ENCODE measurements at places on chromosomes 5 and 9. TPM values are rescaled to one million over a fixed set of nuclear protein-coding genes. Genes with fewer than 3 reads are reported as not detected.

DNA sequence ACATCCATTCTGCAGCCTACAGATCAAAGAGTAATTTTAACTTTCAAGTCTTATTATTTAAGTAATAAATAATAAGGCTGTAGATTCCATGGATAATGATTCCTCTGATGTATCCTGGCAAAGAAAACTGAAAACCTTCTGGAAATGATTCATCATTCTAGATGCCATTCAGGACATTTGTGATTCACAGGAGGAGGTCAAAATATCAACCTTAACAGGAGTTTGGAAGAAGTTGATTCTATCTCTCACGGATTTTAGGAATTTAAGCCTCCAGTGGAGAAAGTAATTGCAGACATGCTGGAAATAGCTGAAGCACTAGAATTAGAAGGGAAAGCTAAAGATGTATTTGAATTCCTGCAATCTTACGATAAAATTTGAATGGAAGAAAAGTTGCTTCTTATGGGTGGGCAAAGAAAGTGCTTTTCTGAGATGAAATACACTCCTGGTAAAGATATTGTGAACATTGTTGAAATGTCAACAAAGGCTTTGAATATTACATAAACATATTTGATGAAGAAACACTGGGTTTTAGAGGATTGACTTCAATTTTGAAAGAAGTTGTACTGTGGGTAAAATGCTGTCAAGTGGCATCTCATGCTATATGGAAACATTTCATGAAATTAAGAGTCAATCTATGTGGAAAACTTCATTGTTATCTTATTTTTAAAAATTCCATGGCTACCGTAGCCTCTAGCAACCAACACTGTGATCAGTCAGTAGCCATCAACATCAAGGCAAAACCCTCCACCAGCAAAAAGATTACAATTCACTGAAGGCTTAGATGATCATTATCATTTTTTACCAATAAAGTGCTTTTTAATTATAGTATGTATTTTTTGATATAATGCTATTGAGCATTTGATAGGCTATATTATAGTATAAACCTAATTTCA, 1141.0 kb downstream of the CDH12 start:
- no peak for DNase-seq

BTNL9 gene
- 98.3 TPM for total RNA-seq

PRRX2 gene
- 11.1 TPM for total RNA-seq

DNA sequence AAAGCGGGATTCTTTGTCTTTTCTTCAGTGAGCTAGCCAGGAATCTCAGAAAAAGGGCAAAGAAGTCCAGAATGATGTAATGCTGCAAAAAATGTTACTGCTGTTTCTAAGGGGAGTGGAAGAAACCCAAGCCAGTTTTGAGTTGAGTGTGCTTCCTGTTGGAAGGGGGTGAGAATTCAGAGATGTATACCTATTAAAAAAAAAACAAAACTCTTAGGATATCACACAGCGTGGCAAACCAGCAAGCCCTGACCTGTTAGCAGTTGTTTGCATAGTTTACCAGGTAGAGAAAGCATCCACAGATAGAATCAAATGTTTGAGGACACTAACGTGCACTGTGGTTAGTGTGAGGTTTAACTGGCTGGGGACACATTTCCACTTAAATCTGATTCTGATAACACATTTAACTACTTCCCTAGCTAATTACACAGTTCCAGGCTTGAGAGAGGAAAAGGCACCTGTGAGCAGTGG, 11.4 kb downstream of the BASP1 start:
- DNase-seq, result no peak

SLC34A1 gene
- not detected for total RNA-seq

DNA sequence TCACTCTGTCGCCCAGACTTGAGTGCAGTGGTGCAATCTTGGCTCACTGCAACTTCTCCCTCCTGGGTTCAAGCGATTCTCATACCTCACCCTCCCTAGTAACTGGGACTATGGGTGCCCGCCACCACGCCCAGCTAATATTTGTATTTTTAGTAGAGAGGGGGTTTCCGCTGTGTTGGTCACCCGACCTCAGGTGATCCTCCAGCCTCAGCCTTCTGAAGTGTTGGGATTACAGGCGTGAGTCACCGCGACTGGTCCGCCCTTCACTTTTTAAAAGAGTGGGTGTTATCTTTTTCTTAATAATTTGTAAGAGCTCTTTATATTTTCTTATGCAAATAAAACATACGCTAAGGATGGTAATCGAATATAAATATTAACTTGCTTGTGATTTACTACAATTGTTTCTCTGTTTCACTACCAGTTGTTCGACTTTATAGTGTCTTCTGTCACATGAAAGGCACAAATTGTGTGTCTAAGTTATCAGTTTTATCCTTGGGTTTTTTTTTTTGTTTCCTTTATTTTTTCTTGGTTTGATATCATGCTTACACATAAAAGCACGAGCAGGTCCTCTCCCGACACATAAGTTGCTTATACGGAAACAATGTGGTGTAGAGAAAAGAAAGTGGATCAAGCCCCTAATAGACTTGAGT, 1.9 kb upstream of the GPBP1 start:
- DNase-seq, result no peak

- no peak for DNase-seq
These were observed 8.7 kb downstream of the GAPT start for GRCh38 chr5:58499941-58500340.

DNA sequence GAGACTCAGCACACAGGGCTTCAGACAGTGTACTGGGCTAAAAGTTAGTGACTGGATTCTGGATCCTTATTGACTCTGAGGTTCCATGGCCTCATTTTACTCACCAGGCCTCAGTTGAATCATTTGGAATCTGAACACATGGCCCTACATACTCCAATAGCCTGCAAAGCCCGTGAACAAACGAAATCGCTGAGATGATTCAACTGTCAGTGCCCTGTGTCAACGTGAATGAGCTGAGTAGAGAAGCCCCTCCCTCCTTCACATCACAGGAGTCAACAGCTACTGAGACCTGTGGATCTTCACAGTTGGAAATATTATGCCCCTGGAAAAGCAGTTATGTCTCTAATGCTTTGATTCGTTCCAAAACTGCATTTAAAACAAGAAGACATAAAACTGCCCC, 429.3 kb downstream of the GADD45G start:
- no peak for DNase-seq

INSL6 gene
- total RNA-seq, result not detected

GRCh38 chr9:134984372-134985265, 66.9 kb upstream of the FCN1 start:
- peak; percentile 51 for DNase-seq

PCDHA4 gene
- 0.62 TPM for total RNA-seq

DNA sequence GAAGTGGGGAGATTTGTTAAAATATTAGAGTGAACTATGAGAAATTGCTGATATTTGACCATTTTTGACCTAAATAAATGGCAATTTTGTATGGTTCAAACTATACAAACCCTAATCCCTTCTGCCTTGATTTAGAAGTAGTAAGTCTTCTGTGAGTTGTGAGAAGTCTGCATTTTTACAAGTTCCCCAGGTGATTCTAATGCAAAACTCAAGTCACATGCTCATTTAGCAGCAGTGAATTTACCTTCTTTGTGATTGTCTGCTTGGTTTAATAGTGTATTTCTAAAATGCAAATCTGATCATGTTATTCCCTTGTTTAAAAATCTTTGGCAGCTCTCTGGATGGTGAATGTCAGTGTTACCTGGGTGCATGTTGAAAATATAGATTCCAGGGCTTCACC, 2.8 kb downstream of the MEGF10 start:
- DNase-seq, result no peak

DNA sequence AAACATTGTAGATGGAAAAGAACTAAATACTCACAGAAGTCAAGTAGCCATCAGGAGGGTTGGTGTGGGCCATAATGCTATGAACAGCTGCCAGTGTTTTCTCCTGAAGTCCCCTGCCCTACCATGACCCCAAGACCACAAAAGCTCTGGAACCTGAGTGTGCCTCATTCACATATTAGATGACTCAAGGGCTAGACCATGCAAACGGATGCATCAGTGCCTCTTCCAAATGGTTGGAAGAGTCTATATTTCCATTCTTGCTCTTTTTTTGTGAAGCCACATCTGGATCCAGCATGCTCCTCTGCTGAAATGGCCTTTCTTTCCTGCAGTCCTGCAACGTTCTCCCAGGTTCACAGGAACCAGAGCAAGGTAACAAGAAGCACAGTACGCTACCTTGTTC, 136.6 kb upstream of the EPB41L4A start:
- no peak for DNase-seq

- DNase-seq, result no peak
These were observed 85.6 kb downstream of the FBXW11 start for GRCh38 chr5:171920765-171921391.

GRCh38 chr5:188488-189481, 2.5 kb upstream of the LRRC14B start:
- DNase-seq, result peak; percentile 91

GRCh38 chr5:177111720-177112394, 21.7 kb upstream of the NSD1 start:
- no peak for DNase-seq

PCDHGA8 gene
- 1.6 TPM for total RNA-seq

DNA sequence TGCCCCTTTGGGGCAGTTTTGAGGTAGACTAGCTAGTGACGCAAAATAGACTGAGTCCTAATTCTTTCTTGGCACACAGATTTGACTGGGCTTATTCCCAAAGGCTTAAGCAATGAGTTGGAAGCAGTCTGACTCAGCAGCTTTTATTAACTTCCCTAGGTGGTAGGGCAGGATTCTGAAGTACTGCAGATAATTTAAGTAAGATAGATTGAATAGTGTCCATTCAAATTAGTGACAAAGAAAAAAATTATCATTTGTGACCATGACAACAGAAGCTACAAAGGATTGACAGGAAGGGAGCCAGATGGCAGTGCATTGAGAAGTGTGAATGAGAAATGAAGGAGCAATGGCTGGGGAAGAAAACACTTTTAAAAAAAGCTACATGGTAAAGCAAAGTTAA, 649.4 kb downstream of the CDH9 start:
- DNase-seq, result no peak

DNA sequence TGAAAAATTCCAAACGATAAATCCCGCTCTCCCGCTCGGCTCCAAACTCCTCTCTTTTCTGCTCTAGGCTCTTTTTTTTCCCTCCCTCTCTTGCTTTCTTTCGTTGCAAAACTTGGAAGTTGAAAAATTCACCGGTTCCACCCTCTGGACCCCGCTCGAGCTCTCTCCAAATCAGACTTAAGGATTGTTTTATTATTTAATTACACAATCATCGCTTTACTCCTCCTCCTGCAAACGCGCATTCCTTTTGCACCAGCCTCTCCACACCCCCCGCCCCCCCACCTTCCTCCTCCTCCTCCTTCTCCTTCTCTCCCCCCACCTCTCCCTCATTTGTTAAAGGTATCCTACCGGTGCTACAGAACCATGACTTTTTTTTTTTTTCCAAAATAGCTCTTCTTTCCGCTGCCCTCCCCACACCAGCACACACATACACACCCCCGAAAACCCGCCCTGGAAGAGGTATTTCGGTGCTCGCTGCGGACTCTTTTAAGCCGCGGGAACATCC, 535 bp upstream of the NFIB start:
- peak; percentile 91 for DNase-seq

GRCh38 chr5:168449166-168449565, 37.1 kb upstream of the RARS1 start:
- no peak for DNase-seq

DNA sequence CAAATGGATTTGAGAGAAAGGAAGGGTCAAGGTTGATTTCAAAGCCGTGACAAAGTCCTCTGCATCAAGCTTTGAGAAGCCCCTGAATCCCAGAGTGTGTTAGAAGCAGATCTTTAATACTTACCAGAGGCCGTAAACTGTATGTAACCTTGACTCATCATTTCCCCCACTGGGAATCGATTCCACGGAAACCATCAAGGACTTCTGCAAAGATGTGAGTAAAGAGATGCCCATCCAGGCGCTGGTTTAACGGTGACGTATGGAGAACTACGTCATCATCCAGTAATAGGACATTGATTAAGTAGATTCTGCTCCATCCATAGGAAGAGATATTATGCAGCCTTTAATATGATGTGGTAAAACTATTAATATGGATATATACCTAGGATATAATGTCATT, 1.6 kb downstream of the RNF183 start:
- DNase-seq, result no peak

DNA sequence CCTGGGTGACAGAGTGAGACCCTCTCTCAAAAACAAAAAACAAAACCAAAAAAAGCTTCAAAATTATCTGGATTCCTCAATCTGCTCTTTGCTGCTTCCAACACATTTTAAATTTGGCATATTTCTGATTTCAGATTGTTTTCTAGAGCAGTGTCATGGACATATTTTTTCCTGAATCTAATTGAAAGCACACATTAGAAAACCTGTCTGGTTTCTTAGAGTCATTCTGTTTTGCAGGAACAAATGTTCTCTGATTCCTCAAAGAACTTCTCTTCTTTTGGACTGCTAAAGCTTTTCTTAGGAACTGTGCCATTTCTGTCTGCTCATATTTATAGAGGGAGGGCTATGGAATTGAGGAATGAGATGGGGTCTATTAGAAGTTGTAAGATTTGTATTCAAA, 81.6 kb downstream of the RAI14 start:
- no peak for DNase-seq

EPB41L4A gene
- total RNA-seq, result 13.9 TPM

HRCT1 gene
- total RNA-seq, result 1.2 TPM

DNA sequence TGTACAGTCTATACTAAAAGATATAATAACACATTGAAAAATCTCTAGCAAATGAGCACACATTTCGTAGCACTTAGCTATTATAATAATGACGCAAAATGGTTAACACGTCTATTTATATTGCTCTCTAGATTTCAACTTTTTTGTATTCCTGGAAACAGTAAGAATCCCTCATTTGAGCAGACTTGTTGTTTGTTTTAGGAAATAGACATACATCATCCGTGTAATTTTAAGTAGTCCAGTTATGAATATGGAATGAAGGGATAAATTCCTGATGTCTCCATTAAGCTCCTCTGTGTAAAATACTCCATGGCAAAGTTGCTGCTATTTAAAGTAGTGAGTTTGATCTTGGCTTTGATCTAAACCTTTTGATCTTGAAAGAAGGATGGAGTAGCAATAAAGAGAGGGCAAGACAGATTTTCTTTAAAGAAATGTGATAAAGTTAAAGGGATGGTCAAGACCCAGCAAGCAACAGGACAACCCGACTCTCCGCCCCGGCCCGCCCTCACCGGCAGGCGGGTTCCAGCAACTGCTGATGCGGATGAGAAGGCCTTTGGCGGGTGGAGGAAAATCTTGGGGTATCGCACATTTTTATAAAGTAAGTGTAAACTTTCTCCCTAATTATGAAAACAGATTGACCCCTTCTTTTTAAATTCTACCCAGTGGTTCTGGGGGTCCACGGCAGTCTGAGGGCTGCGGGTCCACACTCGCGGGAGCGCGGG, 277.4 kb downstream of the AOPEP start:
- DNase-seq, result no peak

PCDHB12 gene
- total RNA-seq, result 0.94 TPM

DNA sequence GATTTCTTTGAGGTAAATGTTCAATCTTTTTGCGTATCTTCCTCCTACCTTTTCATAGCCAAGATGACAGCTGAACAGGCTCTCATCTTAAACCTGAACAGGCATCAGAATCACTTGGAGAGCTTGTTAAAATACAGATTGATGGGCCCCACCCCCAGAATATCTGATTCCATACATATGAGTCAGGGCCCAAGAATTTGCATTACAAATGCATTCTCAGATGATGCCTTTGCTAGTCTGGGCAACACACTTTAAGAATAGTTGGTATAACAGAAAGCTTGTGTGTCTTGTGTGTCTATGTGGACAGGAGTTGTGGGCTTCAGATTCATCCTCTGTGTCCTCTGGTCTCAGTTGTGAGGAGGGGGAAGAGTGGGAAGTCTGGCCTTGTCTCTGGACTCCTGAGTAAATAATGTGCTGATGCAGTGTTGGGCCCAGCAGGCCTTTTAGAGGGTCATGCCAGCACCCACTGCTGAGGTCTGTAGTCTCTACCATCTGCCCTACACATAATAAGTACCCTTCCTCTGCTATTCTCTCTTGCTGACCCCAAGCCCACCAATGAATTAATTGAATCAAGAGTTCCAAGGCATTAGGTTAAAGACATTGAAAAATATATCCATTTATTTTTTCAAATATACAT, 43.1 kb downstream of the PTCD2 start:
- DNase-seq, result no peak

Data from suprapubic skin (tissue), 4 donors.